ENCODE measurements at places on chromosomes 13 and 19. TPM values are rescaled to one million over a fixed set of nuclear protein-coding genes. Genes with fewer than 3 reads are reported as not detected.

Gene SGCG
- total RNA-seq: 0.19 TPM

Gene CPB2
- total RNA-seq: not detected

Gene HSD17B14
- 2.5 TPM for total RNA-seq

Gene RFXAP
- total RNA-seq: 1.2 TPM

Gene TUBA3C
- total RNA-seq: not detected

Gene SAFB
- total RNA-seq: 71.9 TPM

Gene KLK14
- total RNA-seq: not detected

Gene OVOL3
- not detected for total RNA-seq

Gene UGGT2
- total RNA-seq: 86.3 TPM

Gene NXNL1
- not detected for total RNA-seq

Gene CPT1C
- total RNA-seq: 13.0 TPM

Gene PRODH2
- not detected for total RNA-seq

Gene MBD3L3
- total RNA-seq: not detected

Gene SIGLEC9
- total RNA-seq: 0.28 TPM

Gene ZNF324
- total RNA-seq: 11.8 TPM

Gene ZNF132
- total RNA-seq: 12.7 TPM

Gene THSD8
- not detected for total RNA-seq

Gene MEIOSIN
- not detected for total RNA-seq

Gene LSR
- total RNA-seq: 0.28 TPM

Gene C19orf67
- total RNA-seq: not detected

Gene RNF113B
- not detected for total RNA-seq

Gene ATP8A2
- total RNA-seq: not detected

Gene ZNF738
- total RNA-seq: 7.0 TPM

Gene SPACA4
- total RNA-seq: not detected

Gene FCER2
- total RNA-seq: not detected

Gene TEX101
- not detected for total RNA-seq

Gene GFY
- total RNA-seq: not detected

Gene CEACAM18
- total RNA-seq: not detected

Gene ZNF763
- total RNA-seq: 1.2 TPM

Gene KASH5
- not detected for total RNA-seq

Gene THSD1
- 14.9 TPM for total RNA-seq

Gene SPRED3
- total RNA-seq: 3.3 TPM

Gene DHX34
- 9.6 TPM for total RNA-seq

Gene PTH2
- not detected for total RNA-seq

Gene CCL25
- not detected for total RNA-seq

Gene PLIN4
- not detected for total RNA-seq

Gene TMEM150B
- not detected for total RNA-seq

Gene ERICH4
- not detected for total RNA-seq

Gene PROZ
- not detected for total RNA-seq

Gene SERP2
- 10.4 TPM for total RNA-seq

Gene CBARP
- 1.7 TPM for total RNA-seq

Gene ZNF90
- 1.9 TPM for total RNA-seq

Gene ZNF331
- 17.5 TPM for total RNA-seq

Gene SEMA6B
- total RNA-seq: 0.58 TPM

Gene CD79A
- 0.19 TPM for total RNA-seq

Gene FGF22
- not detected for total RNA-seq

Gene KLF1
- total RNA-seq: not detected

Gene F2RL3
- total RNA-seq: not detected

Gene CGB7
- total RNA-seq: 0.19 TPM

Gene NUP58
- total RNA-seq: 89.0 TPM

Gene IGLON5
- total RNA-seq: not detected

Gene EPS8L1
- 0.56 TPM for total RNA-seq

Gene GIPC3
- total RNA-seq: not detected

Gene ZNF610
- total RNA-seq: 2.5 TPM
